Neural crest cell (in vitro differentiated cells): ENCODE measurements at places on chromosomes 6 and 20.

GRCh38 chr6:163463795-163464194 lies 49.3 kb downstream of the QKI start:
- no peak for DNase-seq

DNA sequence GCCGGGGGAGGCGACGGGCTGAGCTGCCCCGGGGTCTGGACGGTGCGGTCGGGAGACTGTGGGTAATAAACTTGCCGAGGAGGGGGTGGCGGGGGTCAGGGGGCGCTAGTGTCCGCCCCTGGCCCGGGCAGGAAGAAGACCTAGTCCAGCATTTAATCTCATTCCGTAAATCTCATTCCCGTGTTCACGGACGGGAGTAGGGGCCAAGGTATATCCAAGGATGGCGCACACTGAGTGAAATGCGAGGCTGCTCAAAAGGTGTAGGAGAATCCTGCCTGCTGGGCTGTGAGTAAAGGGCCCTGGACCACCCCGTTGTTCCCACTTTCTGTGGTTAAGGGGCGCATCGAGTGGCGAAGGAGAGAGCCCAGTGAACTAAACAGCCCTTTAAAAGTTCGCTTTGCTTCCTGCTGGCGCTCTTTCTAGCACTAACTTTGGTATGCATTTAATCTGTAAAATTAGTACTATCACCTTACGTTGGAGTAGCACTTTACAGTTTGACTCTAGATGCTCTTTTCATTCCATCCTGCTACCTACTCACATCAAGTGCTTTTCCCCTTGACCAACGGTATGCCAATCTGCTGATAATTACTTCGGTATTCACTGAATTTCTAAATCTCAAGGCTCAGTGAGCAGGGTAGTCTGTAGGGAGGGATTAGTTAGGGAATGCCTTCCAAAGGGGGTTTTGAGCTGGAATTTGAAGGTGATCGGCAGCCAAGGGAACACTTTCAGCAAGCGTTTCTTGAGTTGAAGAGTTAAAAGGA lies 730 bp downstream of the PARD6B start:
- no peak for DNase-seq

- DNase-seq, result no peak
Observed at GRCh38 chr6:101195588-101195987, 197.9 kb upstream of the GRIK2 start.

- no peak for DNase-seq
Observed at GRCh38 chr6:116088946-116089345, 11.7 kb upstream of the NT5DC1 start.

DNA sequence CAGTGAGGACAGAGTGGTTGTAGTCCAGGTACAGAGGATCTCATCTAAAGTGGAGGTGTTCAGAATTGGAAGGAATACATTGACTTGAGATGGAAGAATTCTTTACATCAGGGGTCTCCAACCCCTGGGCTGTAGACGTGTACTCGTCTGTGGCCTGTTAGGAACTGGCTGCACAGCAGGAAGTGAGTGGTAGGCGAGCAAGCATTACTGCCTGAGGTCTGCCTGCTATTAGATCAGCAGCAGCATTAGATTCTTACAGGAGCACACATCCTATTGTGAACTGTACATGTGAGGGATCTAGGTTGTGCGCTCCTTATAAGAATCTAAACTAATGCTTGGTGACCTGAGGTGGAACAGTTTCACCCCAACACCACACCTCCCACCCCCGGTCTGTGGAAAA lies 121.1 kb downstream of the CDKAL1 start:
- no peak for DNase-seq

DNA sequence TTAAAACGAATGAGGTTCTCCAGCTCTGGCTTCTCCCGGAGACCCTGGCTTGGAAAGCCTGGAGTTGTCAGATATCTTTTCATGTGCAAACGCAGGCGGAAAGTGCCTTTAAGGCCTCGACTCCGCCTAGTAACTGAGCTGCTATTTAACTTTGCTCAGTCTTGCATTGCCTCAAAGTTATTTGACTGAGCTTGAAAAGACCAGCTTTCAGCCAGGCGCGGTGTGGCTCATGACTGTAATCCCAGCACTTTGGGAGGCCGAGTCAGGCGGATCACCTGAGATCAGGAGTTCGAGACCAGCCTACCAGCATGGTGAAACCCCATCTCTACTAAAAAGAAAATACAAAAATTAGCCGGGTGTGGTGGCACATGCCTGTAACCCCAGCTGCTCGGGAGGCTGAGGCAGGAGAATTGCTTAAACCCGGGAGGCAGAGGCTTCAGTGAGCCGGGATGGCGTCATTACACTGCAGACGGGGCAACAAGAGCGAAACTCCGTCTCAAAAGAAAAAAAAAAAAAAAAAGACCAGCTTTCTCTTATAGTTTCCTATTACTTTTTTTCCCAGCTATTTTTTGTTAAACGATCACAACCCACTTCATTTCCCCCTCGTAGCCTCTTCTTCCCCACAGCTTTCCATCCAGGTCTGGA lies 1.9 kb downstream of the GCNT2 start:
- DNase-seq, result no peak

GRCh38 chr6:144156338-144156737 lies 6.0 kb downstream of the STX11 start:
- DNase-seq, result no peak

- DNase-seq, result no peak
Observed at GRCh38 chr6:148817689-148818088, 70.9 kb downstream of the UST start.

DNA sequence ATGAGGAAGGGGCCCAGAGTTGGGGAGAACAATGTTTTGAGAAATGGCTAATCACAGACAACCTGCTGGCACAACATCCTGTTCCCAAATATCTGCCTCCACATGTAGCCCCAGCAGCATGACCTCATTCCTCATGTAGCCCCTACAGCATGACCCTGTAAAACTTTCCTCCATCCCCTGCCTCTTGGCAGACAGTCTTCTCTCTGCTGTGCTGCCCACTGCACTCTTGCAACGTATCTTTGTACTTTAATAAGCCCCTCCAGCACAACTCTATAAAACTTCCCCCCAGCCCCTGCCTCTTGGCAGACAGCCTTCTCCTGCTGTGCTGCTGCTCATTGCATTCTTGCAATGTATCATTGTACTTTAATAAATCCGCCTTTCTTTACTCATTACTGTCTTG lies 278.8 kb downstream of the HDGFL1 start:
- DNase-seq, result no peak

GRCh38 chr20:54151511-54152226 lies 22.1 kb downstream of the CYP24A1 start:
- no peak for DNase-seq

GRCh38 chr6:119738425-119738824 lies 388.9 kb upstream of the MAN1A1 start:
- DNase-seq, result no peak
